ENCODE measurements at places on chromosomes 2 and 18.

- DNase-seq: no peak
These were observed 1.9 kb downstream of the TLX2 start for GRCh38 chr2:74515981-74516633.

GRCh38 chr2:183035954-183036669, 2.1 kb downstream of the NCKAP1 start:
- DNase-seq: no peak

GRCh38 chr2:126723281-126723815, 67.4 kb downstream of the GYPC start:
- no peak for DNase-seq

DNA sequence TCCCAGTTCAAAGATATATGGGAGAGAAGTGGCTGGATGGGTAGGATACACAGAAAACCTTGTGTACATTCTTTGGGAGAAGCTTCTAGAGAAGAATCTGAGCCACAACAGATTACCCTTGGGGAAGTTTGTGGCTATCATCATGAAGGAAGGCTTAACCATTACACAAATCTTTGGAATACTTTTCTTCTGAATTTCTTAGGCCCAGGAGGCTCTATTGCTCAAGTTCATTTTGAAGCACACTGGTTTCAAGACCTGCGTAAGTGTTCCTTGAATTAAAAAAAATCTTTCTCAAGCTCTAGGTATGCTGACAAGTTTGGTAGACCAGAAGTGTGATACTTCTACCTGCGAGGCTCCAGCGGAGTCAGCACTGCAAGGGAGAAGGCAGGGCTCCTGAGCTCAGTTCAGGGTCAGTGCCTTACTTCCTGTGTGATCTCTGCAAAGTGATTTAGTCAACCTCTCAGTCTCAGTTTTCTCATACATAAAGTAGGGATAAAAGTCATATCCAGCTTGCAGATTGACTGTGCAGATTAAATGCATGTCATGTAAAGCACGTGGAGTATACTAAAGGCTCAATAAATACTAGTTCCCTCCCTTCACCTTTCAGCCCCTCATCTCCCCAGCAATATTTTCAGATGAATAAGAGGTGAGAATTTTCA, 438.6 kb downstream of the DLGAP1 start:
- no peak for DNase-seq

GRCh38 chr2:75342504-75343175, 143.3 kb upstream of the TACR1 start:
- DNase-seq: no peak

GRCh38 chr18:8910843-8911242, 191.7 kb upstream of the NDUFV2 start:
- DNase-seq: no peak

GRCh38 chr18:76487070-76487469, 8.0 kb downstream of the ZNF516 start:
- no peak for DNase-seq

GRCh38 chr18:56109757-56110156, 521.8 kb upstream of the TCF4 start:
- no peak for DNase-seq

GRCh38 chr2:127153691-127154158, 46.8 kb upstream of the BIN1 start:
- DNase-seq: no peak

- DNase-seq: no peak
These were observed 44.2 kb downstream of the SP140 start for GRCh38 chr2:230269715-230270114.

GRCh38 chr2:127588241-127588640, 52.8 kb downstream of the MYO7B start:
- DNase-seq: no peak

GRCh38 chr18:57084331-57085271, 62.3 kb upstream of the BOD1L2 start:
- DNase-seq: no peak

GRCh38 chr2:216414772-216415319, 2.6 kb downstream of the SMARCAL1 start:
- DNase-seq: no peak

DNA sequence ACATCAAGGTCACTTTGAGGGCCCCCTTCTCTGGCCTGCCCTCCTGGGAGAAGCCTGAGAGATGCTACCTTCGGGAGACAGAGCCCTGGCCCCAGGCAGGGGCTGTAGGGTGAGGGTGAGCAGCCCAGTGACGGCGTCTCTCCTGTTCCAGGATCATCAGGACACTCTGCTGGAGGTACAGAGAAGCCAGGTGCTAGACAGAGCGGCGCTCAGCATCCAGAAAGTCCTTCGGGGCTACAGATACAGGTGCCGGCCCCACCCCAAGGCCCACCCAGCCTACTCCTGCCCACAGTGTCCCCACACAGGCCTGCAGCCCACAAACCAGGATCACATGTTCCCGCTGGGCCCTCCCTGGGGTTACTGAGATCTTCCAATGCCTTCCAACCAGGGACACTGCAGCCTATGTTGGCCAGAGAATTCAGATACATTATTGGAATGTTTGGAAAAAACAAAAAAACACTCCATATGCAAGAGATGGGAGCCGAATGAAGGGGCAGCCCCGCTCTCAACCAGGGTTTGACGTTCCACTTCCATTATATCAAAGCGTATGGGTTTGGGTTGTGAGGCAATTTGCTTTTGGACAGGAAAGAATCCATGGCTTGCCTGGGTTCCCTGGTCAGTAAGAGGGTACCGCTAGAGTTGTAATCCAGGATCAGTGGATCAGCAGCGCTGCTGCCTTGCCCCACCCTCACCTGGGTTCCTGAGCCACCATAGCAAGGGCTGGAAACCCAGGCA, 49.5 kb upstream of the GPR17 start:
- DNase-seq: no peak

DNA sequence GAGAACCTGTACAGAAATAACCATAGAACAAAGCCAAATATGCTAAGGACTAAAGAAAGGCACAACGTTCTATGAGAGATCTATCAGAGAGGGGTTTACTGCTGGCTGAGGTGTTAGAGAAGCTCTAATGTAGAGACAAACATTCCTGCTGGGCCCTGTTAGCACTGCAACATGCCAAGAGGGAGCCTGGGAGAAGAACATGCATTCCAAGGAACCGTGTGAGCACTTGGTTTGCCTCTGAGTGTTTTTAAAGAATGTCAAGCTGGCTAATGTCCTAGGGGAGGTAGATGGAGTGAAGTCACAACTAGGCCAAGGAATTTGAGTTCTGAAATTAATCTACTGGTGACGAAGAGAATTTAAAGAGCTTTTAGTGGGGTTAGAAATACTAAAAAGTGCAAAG, 384.3 kb upstream of the LYPD1 start:
- DNase-seq: no peak

GRCh38 chr2:230068651-230069055, at the start of gene SLC16A14:
SLC16A14 (minus strand) TSS chr2:230068924; CDS start chr2:230059352, 9,572 bp downstream.
- DNase-seq: no peak

- DNase-seq: no peak
These were observed 16.0 kb upstream of the ATP8B1 start for GRCh38 chr18:57819119-57819518.

GRCh38 chr2:25632396-25632795, 41.0 kb downstream of the DTNB start:
- DNase-seq: no peak

- DNase-seq: no peak
These were observed 2.8 kb downstream of the CRYGB start for GRCh38 chr2:208142925-208143799.

GRCh38 chr2:51212374-51212773, 180.4 kb upstream of the NRXN1 start:
- DNase-seq: no peak

- DNase-seq: peak; percentile 86
These were observed 47.4 kb upstream of the ITGB6 start for GRCh38 chr2:160247296-160248035.

GRCh38 chr2:96801786-96802595, 14.1 kb upstream of the CNNM3 start:
- no peak for DNase-seq

DNA sequence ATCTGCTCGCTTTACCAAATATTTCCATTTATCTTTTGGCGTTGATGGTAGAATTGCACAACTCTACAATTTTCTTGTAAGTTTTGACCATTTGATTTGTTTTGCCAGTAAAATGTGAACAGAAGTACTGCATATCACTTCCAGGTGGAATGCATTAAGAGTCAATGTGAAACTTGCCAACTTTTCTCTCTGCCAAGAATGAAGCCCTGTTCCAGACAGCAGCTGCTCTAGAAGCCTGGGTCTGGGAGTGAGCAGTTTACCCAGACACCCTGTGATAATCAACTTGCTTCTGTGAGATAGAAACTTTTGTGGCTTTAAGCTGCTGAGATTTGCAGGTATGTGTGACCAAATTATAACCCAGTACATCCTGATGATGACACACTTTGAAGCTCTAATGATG, 115.9 kb upstream of the SYT4 start:
- peak; percentile 80 for DNase-seq

GRCh38 chr2:226690461-226691024, 109.1 kb downstream of the IRS1 start:
- DNase-seq: no peak

GRCh38 chr2:188952901-188953300, 21.3 kb upstream of the COL3A1 start:
- DNase-seq: no peak

- DNase-seq: no peak
These were observed 17.4 kb downstream of the IRS1 start for GRCh38 chr2:226782092-226782713.

DNA sequence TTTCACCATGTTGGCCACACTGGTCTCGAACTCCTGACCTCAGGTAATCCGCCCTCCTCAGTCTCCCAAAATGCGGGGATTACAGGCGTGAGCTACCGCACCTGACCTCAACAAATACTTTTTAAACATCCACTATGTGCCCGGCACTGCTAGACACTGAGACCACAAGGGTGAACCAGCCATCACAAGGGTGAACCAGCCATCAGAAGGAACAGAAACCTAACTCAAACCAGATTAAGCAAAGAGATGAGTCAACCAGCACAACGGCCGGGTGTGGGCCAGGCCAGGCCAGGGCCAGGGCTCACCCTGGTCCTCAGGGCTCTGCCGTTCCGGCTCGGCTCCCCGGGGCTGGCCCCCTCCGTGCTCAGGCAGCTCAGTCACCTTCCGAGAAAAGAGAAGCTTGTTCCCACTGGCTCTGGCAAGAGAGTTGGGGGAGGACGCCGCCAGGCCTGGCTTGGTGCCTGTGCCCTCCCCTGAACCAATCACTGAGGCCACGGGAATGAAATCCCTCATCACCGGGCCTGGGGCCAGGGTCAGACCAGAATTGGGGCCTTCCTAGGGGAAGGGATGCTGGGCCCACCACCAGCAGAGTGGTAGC, 4.4 kb downstream of the TEX44 start:
- no peak for DNase-seq

- no peak for DNase-seq
These were observed 1504.2 kb downstream of the SUCLG1 start for GRCh38 chr2:82954868-82955267.

DNA sequence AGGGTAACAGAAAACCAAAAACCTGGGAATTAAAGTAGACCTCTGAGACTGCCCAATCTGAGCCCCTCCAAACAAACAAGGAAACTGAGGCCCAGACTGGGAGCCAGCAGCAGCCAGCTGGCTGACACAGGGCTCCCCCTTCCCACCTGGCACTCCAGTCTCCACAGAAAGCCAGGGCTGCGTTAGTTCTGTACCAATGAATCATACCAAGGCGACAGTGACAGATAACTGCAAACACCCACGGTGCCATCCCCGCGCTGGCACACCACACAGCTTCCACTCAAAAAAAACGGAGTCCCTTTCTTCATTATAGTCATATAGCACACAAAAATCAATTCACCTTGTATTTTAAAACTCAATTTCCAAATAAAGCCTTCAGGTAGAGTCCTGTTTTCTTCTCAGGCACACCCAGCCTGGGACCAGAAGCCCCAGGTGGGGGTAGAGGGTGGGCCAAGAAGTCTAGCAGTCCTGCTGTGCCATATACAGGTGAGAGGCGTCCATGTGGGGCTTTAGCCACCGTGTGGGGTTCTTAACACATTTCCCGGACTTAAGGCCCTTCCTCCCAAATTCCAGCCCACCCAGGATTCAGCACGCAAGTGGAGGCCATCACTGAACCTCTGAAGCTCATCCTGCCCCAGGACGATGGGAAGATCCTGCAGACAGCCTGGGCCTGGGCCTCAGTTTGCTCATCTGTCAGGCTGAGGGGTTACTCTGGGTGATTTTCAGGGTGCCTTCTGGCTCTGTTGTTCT, 1.2 kb downstream of the PER2 start:
- DNase-seq: no peak

- DNase-seq: peak; percentile 97
These were observed at the start of gene OSBPL1A for GRCh38 chr18:24397694-24398368. OSBPL1A (minus strand) TSS chr18:24397824; CDS start chr18:24377533, 20,291 bp downstream.

DNA sequence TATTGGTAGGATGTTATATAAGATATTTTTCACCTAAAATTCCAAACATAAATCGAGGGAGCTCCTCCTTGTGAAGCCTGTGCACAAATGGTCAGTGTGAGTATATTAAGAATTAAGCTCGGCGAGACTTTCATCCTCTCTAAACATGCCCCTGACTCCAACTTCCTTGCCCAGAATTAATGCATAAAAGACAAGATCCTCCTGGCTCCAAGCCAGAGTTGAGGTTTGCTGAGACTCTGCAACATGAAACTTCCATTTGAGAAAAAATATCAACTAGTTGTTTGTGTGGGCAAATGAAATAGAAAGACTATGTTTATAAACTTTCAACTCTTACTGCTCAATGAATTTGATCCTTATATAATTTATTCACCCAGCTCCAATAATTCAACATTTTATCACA, 68.1 kb downstream of the CCDC178 start:
- peak; percentile 16 for DNase-seq

GRCh38 chr2:64259312-64259711, 115.1 kb upstream of the PELI1 start:
- peak; percentile 85 for DNase-seq

- no peak for DNase-seq
These were observed 46.2 kb downstream of the ARMC9 start for GRCh38 chr2:231244382-231245248.

GRCh38 chr2:45010702-45011012, 1.4 kb upstream of the SIX2 start:
- no peak for DNase-seq

- DNase-seq: no peak
These were observed 21.9 kb upstream of the CHRNA1 start for GRCh38 chr2:174786066-174786725.

DNA sequence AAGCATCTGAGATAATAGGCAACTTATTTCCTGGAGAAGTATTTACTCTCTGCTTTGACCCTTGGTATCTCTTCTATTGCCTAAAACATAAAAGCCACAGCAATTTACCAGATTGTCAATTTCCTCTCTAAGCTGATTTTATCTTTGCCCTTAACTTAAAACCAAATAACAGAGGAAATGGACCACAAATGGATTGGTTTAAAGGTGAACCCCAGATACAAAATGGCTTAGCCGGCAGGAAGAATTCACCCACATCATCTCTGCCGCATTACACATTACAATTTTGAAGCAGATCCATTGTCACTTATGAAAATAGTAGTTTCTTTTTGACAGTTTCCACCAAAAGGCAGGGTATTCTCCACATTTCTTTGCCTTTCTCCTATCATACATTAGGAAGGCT, 585.8 kb upstream of the CHAC2 start:
- DNase-seq: no peak
